ENCODE measurements at places on chromosomes 5 and 9.
A peak's percentile ranks its signal among the peaks of the same experiment; 100 is the strongest.

DNA sequence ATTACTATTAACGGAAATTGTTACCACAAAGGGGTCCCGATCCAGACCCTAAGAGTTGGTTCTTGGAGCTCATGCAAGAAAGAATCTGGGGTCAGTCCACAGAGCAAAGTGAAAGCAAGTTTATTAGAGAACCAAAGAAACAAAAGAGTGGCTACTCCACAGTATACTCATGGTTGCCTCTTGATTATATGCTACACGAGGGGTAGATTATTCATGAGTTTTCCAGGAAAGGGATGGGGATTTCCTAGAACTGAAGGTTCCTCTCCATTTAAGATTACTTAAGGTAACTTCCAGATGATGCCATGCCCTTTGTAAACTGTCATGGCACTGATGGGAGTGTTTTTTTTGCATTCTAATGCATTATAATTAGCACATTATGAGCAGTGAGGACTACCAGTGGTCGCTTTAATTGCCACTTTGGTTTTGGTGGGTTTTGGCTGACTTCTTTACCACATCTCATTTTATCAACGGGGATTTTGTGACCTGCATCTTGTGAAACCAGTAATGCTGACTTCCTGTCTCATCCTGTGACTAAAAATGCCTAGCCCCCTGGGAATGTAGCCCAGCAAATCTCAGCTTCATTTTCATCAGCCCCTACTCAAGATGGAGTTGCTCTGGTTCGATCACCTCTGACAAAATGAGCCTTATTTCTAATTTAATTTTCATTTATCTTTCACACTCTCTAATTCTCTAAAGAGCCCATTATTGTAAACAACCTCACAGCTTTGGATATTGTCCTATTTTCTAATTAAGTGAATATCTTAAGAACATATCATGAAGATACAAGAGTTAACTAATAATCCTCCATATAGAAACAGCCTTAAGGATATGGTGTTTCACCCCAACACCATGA, 336.3 kb downstream of the RASEF start:
- no peak for DNase-seq

DNA sequence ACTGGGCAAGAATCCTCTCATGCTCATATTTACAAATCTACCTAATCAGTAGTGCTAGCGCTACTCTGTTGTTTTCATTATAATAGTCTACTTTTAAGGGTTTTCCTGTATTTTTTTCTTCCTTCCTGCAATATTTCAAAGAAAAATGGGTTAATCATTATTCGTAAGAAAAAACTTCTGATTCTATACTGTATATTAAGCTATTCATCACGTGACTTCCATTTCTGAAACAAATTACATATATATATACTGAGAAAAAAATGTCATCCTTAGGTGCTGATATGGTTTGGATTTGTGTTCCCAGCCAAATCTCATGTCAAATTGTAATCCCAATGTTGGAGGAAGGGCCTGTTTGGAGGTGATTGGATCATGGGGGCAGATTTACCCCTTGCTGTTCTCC, 197.0 kb downstream of the FBXL17 start:
- DNase-seq, result no peak

GRCh38 chr9:97473717-97474116, 27.7 kb upstream of the TMOD1 start:
- DNase-seq, result no peak

- DNase-seq, result no peak
These were observed 157.1 kb downstream of the ATP10B start for GRCh38 chr5:160694896-160695295.

DNA sequence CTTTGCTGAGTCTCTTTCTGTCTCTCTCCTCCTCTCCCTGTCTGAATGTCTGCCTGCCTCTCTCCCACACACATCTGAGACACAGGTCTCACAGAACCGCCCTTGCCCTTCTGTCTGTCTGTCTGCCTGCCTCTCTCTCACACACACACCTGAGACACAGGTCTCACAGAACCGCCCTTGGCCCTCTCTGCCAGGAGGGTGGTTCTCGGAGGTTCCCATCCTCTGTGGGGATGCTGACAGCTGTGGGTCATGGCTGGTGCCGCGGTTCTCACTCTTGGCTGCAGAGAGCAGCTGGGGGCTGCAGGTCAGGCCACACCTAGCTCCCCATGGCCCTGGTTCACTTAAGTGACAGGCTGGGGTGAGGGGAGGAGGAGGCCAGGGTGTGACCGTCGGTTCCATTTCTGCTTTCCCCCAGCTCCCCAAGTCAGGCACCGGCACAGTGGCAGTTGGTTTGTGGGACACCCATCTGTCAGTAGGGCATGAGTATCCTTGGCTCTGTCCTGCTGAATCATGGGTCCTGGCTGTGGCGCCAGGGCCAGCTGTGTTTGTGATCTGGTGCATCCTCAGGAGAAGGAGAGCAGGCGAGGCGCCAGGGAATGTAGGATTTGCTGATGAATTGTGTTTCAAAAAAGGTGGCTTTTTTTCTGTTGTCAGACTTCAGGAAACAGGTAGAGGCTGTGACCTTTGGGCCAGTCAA, 42.3 kb upstream of the CLPTM1L start:
- DNase-seq, result no peak

GRCh38 chr5:10474521-10475075, 32.9 kb downstream of the ROPN1L start:
- no peak for DNase-seq

- no peak for DNase-seq
These were observed 52.1 kb upstream of the RNU6ATAC start for GRCh38 chr9:134216449-134216951.

DNA sequence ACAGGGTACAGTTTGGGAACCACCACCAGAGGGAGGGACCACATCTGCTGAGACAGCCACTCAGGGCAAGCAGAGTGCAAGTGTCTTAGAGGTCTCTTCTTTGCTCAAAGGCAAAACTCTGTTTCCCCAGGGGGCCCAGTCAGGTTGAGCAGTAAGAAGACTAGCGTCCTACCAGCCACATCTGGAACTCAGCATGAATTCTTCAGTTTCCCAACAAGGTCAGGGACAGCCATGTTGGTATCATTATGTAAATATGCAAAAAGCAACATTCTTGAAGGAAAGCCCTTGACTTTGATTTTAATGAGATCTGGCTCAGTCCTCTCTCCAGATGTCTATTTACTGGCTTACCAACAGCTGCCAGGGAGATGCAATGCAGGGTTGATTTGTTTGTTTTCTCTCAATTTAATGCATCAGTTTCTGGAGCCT, 46.7 kb downstream of the TGFBI start:
- DNase-seq, result no peak

DNA sequence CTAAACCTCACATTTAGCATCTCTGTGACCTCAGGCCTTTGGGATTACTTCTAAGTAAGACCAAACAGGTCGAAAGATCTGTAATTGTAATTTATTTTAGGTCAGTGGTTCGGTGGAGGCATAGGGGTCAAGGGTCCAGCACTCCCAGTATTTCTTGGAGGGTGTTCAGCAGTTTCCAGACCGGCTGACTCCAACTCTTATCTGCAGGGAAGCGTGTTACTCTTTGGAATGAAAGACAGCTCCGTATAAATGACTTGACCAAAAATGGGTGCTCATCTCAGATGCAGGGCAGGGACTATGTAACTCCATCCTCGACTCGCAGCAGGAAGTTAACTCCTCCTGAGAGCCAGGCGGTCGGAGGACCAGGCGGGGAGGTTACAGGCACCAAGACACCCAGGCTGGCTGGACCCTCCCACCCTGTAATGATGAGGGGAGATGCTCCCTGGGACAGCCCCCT, 620 bp upstream of the VPS13A start:
- DNase-seq, result no peak

DNA sequence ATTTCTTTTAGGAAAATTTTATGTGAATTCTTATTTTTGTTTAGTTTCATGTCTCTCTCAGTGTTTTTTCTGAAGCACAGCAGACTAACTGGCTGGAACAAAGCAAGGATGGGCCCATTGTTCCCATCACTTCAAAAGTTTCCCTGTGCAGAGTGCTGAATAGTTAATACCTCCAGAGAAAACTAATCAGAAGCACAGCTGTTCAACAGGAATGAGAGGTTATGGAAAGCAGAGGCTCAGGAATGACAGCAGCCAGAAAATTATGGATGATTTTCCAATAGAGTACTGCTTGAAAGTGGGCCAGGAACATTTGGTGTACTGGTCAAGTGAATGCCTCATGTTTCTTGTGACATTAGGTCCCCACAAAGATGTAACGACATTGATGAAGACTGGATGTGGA, 173.0 kb upstream of the TARS1 start:
- no peak for DNase-seq

DNA sequence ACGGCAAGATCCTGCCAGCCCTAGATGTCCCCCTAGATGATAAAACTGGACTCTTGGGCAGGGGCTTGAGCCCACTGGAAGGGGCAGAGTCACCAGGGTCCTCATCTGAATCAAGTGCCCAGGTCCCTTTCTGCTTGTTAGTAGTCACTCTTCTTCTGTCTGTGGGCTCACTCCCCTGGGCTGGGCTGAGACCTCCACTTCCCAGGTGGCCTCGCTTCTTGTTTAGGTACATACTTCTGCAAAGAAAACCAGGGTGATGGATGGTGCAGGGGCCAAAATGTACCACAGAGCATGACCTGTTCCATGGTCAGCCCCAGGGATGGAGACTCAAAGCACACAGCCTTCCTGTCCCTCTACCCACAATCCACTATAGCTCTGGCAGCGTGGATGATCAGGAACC, 845 bp upstream of the SLC46A2 start:
- DNase-seq, result no peak

DNA sequence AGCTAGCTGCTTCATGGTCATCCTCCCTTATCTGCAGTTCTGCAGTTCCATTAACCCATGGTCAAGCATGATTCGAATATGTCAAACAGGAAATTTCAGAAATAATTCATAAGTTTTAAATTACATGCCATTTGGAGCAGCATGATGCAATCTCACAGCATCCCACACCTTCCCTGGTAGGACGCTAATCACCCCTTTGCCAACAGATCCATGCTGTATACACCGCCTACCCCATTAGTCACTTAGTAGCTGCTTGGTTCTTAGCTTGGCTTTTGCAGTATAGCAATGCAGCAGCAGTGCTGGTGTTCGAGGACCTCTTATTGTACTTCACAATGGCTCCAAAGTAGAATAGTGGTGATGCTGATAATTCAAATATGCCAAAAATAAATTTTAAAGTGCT, 739.7 kb upstream of the CDH9 start:
- no peak for DNase-seq

GRCh38 chr9:2242831-2243330, 227.7 kb downstream of the SMARCA2 start:
- no peak for DNase-seq

- no peak for DNase-seq
These were observed 370.4 kb upstream of the GRAMD2B start for GRCh38 chr5:126052791-126053190.

- DNase-seq, result peak; percentile 81
These were observed 467 bp upstream of the PHF19 start for GRCh38 chr9:120877276-120878034.

GRCh38 chr5:108700930-108701329, 46.8 kb upstream of the FER start:
- DNase-seq, result no peak

DNA sequence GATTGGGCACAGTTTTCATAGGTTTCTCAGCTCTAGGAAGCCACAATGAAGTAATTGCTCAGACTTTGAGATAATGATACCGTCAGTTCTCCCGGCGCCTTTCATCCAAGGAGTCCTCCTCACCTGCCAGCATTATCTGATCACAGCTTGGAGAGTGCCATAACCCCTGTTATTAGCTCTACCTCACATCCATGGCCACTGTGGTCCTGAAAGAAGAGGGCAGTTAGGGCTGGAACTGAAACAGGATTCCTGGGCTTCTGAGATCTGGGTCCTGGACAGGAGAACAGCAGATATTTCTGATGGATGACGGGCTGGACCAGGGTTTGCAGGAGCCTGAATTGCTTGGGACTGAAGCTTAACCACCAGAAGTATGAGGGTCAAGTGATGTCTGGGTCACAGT, 13.5 kb downstream of the RGS3 start:
- DNase-seq, result no peak

- DNase-seq, result no peak
These were observed 288.1 kb upstream of the EFNA5 start for GRCh38 chr5:107958861-107959260.

- no peak for DNase-seq
These were observed 16.1 kb downstream of the FBP2 start for GRCh38 chr9:94577571-94577970.

- no peak for DNase-seq
These were observed 33.1 kb downstream of the NDUFAF2 start for GRCh38 chr5:60977956-60978737.

DNA sequence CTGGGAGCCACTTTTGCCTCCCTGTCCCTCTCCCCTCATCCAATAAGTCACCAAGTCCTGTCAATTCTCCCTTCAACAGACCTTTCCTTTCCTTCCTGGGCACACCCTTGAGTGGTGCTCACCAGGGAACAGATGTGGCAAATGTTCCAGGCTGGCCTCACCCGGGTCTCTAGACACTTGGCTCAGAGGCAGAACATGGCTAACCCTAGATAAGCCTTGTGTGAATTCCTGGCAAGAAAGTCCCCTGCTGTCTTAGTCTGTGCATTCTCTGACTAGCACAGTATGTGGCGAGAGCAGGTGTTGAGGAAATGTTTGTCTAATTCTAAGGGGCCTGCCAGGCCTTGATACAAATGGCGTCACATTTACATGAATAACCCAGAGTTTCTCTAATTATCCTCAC, 41.2 kb upstream of the PTGS1 start:
- DNase-seq, result no peak

DNA sequence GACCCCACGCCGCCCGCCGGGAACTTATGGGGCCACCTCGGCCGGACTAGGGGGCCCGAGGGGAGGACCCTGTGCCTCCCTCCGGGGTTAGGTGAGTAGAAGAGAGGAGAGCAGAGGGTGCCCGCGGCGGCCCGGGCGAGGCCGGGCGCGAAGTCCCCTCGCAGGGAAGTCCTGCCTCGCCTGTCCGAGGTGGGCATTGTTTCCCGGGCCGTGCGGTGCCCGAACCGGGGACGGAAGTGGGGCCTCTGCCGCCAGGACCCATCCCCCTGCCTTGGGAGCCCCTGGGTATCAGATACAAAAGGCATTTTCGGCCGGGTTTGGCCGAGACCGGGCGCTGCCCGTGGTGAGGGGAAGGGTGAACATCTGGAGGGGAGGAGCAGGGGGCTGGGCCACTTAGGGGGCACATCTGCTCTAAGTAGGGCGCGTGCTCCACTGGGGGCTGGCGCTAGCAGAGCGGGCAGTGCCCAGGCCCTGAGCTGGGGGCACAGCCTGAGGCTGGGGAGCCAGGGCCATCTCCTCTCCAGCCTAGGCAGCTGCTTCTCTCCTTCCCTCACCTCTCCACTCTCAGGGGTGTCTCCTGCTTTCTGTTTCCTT, 48.2 kb downstream of the DAB2IP start:
- no peak for DNase-seq

DNA sequence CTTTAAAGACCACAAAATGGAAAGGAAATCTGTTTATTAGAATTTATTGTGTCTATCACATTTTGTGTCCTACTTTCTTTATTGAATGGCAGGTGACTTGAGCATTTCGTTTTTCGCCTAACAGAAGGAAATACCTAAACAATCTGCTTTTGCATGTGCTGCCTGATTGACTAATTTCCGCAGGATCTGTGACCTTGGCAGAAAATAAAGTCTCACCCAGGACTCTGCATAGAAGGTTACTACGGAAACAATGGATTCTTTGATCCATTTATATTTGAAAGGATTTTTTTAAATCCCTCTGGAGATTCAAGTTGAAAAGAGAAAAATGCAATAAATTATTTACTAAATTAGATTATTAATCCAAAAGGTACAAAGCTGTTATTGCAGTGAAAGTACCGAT, 61.0 kb upstream of the CAST start:
- DNase-seq, result no peak

- DNase-seq, result no peak
These were observed 6.2 kb downstream of the NUDCD2 start for GRCh38 chr5:163453705-163454104.
